ENCODE measurements at places on chromosomes 2 and 18.

DNA sequence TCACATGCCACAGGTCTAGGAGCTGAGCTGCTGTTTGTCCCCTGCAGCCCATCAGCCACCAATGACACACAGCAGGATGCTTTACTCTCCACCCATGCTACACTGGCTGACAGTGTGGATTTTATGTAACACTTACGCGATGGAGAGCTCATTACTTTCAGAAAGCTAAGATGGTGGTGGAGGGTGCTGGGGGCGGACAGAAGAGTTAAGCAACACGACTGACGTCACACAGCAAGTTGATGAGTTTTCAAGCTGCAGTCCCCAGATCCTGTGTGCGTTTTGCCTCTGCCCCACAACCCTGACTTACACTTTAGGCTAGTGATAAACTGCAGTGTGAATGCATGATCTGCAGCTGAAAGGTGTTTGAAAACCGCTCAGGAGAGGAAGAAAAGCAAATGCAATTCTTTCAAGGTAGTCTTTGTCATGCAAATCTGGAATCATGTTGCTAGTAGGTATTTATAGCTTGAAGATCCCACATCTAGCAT, 42.4 kb downstream of the MRPS5 start:
- DNase-seq, result no peak

GRCh38 chr2:219385958-219386520, 1.7 kb downstream of the DNPEP start:
- DNase-seq, result no peak

DNA sequence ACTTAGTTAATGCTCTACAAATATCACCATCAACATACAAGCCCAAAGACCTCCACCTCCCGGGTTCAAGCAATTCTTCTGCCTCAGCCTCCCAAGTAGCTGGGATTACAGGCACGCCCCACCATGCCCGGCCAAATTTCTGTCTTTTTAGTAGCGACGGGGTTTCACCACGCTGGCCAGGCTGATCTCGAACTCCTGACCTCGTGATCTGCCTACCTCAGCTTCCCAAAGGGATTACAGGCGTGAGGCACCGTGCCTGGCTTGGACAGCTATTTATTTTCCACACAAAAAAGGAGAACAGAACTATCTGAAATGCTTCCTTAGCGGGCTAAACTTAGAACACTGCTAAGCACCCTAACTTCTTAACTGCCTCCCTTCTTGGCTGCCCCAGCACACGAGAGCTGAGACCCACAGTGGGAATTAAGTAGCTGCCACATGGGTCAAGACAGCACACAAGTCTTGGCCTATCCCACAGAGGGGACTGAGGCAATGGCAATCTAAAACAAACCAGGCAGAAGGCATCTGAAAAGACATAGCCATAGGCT, 24.8 kb downstream of the CYTIP start:
- no peak for DNase-seq

DNA sequence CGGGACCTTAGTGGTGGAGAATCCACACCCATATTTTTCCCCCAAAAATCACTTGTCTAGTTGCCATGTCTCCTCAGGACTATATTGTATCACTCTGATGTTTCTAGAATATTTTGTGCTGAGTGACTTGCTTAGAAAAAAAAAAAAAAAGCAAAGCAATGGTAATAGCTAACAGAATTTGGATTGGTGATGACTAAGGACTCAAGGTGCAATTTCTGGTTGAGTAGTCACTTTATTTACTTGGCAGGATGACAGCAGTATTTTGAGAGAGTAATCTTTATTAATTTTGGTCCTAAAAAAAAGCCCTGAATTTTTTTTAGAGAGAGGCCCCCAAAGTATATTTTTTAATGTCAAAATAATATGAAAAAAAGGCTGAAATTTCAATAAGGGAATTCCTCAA, 32.8 kb upstream of the MYO3B start:
- no peak for DNase-seq

GRCh38 chr2:8003462-8004075, 678.3 kb upstream of the ID2 start:
- DNase-seq, result no peak

DNA sequence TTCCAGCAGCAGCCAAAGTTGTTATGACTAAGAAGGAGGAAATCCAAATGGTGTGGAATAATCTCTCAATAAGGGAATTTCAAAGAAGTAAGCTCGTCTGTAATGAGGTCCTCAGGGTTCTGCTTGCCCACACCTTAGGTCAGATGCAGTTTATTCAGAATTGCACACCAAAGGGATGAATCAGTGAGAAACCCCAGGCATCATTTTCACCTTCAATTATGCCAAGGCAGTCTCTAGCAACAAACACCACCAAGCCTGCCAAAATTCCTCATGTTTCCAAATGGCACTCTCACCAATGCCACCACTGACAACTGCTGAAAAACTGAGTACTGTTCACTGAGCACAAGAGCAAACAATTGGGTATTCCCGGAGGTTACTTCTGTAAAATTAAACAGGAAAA, 43.6 kb downstream of the KCNG3 start:
- no peak for DNase-seq

DNA sequence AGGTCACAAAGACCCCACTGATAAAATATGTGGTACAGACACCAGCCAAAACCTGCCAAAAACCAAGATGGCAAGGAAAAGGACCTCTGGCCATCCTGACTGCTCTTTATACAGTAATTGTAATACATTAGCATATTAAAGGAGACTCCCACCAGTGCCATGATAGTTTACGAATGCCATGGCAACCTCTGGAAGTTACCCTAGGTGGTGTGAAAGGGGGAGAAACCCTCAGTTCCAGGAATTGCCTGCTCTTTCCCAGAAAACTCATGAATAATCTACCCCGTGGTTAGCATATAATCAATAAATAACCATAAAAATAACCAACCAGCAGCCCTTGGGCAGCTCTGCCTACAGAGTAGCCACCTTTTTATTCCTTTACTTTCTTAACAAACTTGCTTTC, 129.8 kb upstream of the EPB41L3 start:
- DNase-seq, result no peak

DNA sequence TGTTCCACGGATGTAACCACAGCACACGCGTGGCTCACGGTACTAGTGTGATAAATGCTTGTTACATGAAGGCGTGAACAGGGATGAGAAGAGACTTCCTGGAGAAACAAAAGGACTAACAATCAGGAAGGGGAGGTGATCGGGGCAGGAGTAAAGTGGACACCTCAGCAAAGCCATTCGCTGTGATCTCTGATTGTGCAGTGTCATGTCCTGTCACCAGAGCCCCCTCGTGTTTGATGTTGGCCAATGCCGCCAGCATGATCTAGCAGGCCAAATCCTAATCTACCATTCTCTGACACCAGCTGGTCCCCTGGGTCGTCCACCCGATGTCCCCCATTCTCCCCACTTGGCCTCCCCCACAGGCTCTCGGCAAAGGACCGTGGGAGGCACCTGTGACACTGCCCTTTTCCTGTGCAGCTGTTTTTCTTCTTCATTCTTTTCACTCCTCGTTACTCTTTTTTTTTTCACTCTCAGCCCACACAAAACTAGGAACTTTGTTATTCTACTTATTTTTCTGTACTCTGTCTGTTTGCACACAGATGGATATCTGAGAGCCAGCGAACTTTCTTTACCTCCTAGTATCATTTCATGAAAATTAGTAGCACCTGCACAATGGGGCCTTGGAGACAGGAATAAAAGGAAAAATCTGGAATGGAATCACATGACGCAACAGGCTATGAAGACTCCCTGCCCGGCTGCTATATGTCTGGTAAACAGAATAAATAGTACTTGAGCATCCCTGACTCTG, 146.8 kb downstream of the TGIF1 start:
- peak; percentile 96 for DNase-seq

GRCh38 chr2:205465791-205466190, 216.5 kb upstream of the NRP2 start:
- DNase-seq, result no peak

- peak; percentile 37 for DNase-seq
Observed at GRCh38 chr2:21422050-21422449, 298.3 kb downstream of the TDRD15 start.

- DNase-seq, result no peak
Observed at GRCh38 chr18:75782204-75782603, 354.7 kb upstream of the SMIM21 start.

DNA sequence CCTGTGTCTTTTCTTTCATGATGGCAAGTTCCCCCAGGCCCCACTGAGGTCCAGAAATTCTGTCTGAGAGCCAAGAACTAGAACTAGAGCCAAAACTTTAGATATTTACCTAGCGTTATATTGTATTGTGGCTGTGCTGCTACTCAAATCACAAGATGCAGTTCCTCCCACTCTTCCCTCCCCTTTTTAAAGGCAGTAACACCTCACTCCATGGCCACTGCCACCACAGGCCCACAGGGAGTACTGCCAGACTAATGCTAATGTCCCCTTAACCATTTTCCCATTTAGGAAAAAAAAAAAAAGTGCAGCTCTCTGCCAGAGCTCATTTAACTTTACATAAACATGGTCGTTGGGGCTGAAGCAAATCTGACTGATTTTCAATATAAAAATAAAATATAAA, 99.7 kb upstream of the KYNU start:
- no peak for DNase-seq

GRCh38 chr2:234401426-234401825, 95.5 kb downstream of the ARL4C start:
- no peak for DNase-seq

DNA sequence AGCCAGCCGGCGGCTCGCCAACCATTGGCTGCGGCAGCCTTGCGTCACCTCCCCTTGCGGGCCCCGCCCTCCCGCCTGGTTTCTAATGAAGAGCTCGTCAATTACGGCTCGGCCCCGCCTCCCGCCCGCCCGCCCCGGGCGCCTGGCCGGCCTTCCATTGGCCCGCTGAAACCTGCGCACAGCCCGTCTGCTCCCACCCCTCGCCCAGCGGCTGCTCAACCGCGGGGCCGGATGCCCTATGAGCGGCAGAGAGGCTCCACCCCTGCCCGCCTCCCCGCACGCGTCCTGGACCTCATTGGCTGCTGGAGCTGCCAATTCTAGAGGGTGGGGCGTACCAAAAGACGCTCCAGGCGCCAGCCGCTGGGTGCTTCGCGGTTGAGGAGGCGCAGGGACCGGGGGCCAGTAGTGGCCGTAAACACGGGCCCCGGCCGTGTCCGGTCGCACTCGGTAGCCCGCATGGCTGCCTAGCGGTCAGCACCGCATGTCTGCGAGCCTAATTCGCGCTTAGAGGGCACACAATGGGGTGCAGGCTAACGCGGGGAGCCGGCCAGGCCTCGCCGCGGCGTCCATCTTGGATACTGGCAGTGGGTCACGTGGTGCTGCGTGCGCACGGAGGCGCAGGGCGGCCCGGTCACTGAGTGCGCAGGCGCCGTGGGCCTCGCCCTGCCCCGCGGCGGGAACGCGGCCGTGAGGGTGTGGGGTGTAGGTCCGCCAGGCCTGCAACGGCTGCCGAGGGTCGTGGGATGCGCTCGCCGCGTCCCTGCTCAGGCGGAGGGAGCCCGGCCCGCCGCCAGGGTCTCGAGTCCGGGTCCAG, 454 bp upstream of the HDAC4 start:
- peak; percentile 98 for DNase-seq

DNA sequence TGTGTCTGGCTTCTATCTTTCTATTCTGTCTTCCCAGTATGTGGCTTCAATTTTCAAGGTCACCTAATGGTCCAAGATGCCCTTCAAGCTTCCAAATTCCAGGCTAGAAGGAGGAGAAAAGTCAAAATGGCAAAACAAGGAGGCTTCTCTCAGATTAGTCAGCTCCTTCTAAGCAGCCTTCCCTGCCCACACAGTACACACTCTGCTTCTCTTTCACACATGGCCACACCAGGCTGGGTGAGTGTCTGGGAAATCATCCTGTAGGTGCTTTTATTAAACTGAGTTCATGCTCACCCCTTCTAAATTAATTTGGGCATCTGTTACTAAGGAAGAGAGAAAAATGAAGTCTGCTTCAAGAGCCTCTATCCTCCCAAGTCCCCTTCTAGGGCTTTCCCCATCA, 277.2 kb upstream of the MGAT5 start:
- no peak for DNase-seq

GRCh38 chr18:28382215-28382879, 205.4 kb upstream of the CDH2 start:
- no peak for DNase-seq

- no peak for DNase-seq
Observed at GRCh38 chr2:27885234-27885633, 5.0 kb downstream of the RBKS start.

DNA sequence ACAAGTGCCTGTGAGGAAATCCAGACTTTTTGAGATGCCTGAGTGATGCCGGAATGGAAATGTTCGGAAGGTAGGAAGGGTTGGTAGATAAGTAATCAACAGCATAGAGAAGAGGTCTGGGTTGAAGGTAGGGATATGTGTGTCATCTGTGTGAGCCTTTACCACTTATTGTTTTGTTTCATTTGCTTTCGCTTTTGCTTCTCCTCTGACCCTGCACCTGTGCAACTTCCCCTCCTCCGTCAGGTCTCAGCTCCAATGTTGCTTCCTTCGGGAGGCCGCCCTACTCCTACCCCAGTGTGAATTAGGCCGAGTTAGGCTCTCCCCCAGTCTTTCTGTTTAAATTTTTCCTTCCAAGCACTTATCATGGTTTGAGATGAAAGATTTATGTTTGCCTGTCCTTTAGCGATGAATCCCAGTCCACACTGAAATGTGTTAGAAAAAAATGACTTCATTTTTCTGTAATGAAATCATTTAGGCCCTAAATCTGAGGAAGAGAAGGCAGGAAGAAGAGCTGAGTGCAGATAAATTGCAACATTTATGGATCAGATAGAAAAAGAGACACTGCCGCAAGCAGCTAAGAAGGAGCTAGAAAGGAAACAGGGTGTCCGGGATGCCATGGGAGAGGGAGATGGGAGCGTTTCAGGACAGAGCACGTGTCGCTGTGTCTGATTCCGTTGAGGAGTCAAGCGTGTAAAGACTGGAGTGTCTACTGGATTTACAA, 139.6 kb upstream of the PELI1 start:
- no peak for DNase-seq

- no peak for DNase-seq
Observed at GRCh38 chr18:3819961-3820360, 370.0 kb downstream of the TGIF1 start.

DNA sequence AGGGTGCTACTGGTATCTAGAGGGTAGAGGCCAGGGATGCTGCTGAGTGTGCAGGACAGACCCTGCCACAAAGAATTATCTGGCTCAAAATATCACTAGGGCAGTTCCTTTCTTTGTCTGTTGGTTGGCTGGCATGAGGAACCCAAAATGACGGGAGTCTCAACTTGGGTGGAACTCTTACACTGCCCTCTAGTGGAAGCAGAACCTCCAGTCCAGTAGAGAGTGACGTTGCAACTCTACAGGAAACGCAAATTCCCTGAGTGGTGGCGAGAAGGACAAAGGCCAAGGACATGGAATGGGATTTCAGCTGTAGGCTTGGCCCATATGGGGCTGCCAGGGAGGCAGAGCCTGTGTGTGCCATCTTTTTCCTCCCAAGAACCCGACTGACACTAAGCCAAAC, 47.1 kb downstream of the COPS8 start:
- peak; percentile 27 for DNase-seq

DNA sequence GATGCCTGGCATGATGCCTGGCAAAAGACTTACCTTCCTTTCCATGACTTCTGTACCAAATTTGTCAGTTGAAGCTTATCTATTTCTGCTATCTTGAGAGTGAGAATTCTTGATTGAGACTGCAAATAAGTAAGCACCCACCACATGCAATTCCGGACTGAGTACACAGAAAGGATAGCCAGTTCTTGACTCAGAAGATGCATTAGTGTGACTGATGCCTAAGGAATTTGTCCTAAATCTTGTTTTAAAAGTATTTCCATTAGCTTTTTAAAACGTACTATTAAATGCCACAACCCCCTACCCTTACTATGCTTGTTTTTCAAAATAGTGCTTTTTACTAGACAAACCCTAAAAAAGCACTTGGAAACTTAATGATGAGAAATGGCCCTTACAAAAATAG, 545 bp downstream of the MPP4 start:
- no peak for DNase-seq

GRCh38 chr2:108034843-108035242, 48.5 kb downstream of the SLC5A7 start:
- DNase-seq, result peak; percentile 2

Measured in hematopoietic multipotent progenitor cell treated with erythropoietin and hydrocortisone succinate and interleukin-3 and kit ligand, for 6 days (in vitro differentiated cells).